Effector memory CD4-positive, alpha-beta T cell (primary cell): ENCODE measurements at places on chromosomes 1 and 21.

GRCh38 chr1:93596329-93597089 lies 85.1 kb downstream of the BCAR3 start:
- H3K27ac ChIP-seq = no peak overlapping the region
- H3K4me3 ChIP-seq = no peak overlapping the region
- H3K27me3 ChIP-seq = no peaks in the 10 kb centered on the region
- no peak for DNase-seq

DNA sequence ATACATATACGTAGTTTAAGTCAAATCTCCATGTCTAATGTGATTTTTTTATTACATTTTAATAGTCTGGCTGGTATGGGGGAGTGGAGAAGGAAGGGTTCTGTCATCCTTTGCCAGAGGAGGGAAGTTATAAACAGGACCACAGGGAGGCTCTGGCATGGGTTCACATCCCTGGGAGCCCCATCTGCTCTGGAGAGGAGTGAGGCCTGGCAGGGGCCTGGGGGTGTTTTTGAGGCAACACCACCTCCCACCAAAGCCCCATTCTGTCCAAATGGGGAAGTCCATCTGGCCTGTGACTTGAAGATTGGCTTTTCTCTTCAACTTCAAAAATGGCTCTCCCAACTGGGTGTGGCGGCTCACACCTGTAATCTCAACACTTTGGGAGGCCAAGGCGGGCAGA lies 15.8 kb downstream of the DISP3 start:
- no peak for DNase-seq
- H3K36me3 ChIP-seq = no peaks in the 10 kb centered on the region
- H3K4me1 ChIP-seq = no peaks in the 10 kb centered on the region
- no peaks in the 10 kb centered on the region for H3K27me3 ChIP-seq
- no peak overlapping the region for H3K27ac ChIP-seq

DNA sequence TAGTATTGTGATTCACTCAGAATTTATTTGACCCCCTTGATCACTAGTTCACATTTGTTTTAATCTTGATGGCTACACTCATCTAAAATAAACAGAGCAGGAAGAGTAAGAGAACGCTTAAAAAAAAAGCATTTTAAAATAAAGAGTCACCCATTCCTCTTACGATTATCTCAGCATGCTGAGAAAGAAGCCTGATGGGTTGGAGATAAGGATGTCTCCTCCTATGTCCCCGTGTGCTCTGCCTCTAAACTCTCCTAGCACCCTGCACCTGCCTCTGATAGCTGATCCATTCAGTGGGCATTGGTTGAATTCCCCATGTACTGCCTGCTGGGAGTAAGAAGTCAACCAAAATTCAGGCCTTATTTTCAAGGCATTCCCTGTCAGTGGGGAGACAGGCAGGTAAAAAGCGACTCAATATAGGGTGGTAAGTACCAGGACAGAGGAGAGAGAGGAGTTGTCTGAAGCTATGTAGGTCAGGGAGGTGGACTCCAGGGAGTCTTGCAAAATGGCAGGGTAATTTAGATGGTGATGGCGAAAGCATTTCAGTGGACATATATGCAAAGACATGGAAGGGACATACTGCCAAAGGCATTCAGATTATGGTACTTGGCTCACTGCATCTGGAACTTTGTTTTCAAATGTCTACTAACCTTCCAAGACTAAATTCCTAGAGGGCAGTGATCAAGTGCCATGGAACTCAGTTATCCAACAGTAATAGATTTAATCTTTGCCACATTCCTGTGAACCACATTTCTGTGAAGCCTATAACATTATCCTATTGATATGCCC lies 18.4 kb downstream of the ELAVL4 start:
- DNase-seq = no peak
- H3K36me3 ChIP-seq = no peaks in the 10 kb centered on the region
- H3K4me1 ChIP-seq = no peaks in the 10 kb centered on the region
- no peak overlapping the region for H3K4me3 ChIP-seq

DNA sequence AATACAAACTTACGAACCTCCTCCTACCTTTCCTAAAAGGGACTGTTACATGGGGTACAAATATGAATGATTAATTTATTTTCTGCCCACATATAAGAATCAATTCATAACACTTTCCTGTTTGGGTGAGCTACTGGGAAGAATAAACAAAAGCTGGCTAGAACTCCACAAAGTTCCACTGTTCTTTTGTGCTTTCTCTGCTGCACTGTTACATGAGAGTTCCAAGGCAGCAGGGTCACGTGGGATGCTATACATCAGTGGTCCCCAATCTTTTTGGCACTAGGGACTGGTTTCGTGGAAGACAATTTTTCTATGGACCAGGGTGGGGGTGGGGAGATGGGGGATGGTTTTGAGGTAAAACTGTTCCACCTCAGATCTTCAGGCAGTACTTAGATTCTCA lies 2.2 kb upstream of the ANGPTL7 start:
- no peak overlapping the region for H3K4me3 ChIP-seq
- H3K4me1 ChIP-seq = no peaks in the 10 kb centered on the region
- H3K27ac ChIP-seq = no peak overlapping the region
- DNase-seq = no peak
- peaks cover 42% of the 10 kb centered on the region for H3K36me3 ChIP-seq

DNA sequence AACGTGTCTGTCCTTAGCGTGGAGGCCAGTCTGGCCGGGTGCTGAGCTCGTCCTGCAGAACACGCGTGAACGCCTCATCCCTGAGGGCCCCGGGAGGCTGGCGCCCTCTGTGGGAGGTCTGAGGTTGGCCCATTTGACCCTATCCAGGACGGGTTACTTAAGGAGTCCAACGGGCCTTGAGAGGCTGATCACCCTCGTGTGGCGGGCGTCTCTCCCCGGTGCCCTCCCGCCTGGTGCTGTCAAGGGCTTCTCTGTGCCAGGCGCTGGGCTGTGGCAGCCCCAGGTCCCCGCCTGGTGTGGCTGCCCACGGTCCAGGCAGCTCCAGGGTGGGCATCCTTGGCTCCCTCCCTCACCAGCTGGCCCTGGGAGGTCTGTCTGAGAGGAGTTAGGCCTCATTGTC lies 9.7 kb downstream of the SKI start:
- no peaks in the 10 kb centered on the region for H3K27me3 ChIP-seq
- H3K4me1 ChIP-seq = peaks cover 92% of the 10 kb centered on the region
- H3K36me3 ChIP-seq = peaks cover 10% of the 10 kb centered on the region

DNA sequence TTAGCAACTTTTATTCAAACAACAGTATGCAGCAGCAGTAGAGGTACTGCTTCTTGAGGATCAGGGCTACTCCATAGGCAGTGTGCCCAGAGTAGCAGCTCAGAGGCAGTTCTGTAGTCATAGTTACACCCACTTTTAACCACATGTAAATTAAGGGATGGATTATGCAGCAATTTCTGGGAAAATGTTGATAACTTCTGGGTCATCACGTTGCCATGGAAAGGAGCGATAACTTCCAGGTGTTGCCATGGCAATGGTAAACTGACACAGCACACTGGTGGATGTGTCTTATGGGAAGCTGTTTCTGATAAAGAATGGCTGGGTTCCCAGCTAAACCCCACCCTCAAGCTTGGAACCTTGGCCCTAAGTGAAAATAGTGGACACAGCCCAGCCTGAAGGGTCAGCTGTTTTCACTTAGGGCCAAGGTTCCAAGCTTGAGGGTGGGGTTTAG lies 29.0 kb upstream of the PLA2G2A start:
- H3K27ac ChIP-seq = no peak overlapping the region
- no peaks in the 10 kb centered on the region for H3K36me3 ChIP-seq
- peaks cover 2% of the 10 kb centered on the region for H3K27me3 ChIP-seq

- no peak for DNase-seq
- H3K27ac ChIP-seq = no peak overlapping the region
- no peak overlapping the region for H3K4me3 ChIP-seq
Measured at GRCh38 chr21:42096566-42096965, 25.4 kb downstream of the UMODL1 start.

GRCh38 chr1:57222307-57222706 lies 201.6 kb downstream of the DAB1 start:
- H3K4me1 ChIP-seq = no peaks in the 10 kb centered on the region
- H3K36me3 ChIP-seq = no peaks in the 10 kb centered on the region
- no peak for DNase-seq
- no peak overlapping the region for H3K27ac ChIP-seq
- no peak overlapping the region for H3K4me3 ChIP-seq

GRCh38 chr21:45056917-45057560 lies 17.3 kb upstream of the ADARB1 start:
- H3K4me3 ChIP-seq = no peak overlapping the region
- H3K27ac ChIP-seq = no peak overlapping the region
- no peaks in the 10 kb centered on the region for H3K4me1 ChIP-seq
- peaks cover 10% of the 10 kb centered on the region for H3K27me3 ChIP-seq

DNA sequence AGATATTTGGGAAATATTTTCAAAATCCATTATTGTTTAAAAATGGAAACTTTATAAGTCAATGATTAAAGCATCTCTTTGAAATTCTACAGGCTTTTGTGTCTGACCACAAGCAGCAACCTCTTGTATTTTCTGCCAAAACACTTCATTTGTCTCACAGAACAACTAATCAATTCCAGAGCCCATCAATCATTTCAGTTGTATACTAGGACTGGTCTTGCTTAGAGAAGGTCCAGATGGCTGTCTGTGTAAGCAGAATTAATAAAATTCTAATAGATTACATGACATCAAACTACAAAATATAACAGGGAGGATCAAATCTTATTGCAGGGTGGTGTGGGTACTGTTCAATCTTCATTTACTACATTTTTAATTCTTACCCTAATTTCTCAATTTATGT lies 76.4 kb downstream of the ACBD6 start:
- H3K4me1 ChIP-seq = no peaks in the 10 kb centered on the region
- DNase-seq = no peak
- no peaks in the 10 kb centered on the region for H3K27me3 ChIP-seq
- no peaks in the 10 kb centered on the region for H3K36me3 ChIP-seq
- no peak overlapping the region for H3K27ac ChIP-seq

GRCh38 chr1:118650107-118650807 lies 337.9 kb downstream of the TBX15 start:
- no peak overlapping the region for H3K27ac ChIP-seq
- H3K4me1 ChIP-seq = no peaks in the 10 kb centered on the region
- H3K4me3 ChIP-seq = no peak overlapping the region
- DNase-seq = no peak
- no peaks in the 10 kb centered on the region for H3K27me3 ChIP-seq

DNA sequence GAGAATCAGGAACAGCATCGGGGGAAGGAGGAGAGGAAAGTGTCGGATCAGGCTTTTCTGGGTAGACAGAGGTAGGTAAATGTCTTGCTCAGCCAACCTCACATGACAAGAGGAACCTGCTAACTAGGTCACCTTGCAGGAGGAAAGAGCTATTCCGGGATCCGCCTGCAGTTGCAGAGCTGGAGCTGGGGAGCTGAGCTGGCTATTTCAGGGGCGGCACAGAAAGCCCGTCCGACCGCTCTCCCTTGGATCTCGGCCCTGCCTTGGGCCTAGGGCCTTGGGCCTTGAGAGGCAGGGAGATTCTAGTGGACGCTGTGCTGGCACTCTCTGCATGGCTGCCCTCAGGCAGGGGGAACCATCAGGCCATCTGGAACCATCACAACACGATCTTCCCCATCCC lies 56.5 kb upstream of the CTPS1 start:
- no peak overlapping the region for H3K4me3 ChIP-seq
- no peaks in the 10 kb centered on the region for H3K4me1 ChIP-seq
- no peaks in the 10 kb centered on the region for H3K27me3 ChIP-seq
- no peaks in the 10 kb centered on the region for H3K36me3 ChIP-seq
- no peak for DNase-seq

DNA sequence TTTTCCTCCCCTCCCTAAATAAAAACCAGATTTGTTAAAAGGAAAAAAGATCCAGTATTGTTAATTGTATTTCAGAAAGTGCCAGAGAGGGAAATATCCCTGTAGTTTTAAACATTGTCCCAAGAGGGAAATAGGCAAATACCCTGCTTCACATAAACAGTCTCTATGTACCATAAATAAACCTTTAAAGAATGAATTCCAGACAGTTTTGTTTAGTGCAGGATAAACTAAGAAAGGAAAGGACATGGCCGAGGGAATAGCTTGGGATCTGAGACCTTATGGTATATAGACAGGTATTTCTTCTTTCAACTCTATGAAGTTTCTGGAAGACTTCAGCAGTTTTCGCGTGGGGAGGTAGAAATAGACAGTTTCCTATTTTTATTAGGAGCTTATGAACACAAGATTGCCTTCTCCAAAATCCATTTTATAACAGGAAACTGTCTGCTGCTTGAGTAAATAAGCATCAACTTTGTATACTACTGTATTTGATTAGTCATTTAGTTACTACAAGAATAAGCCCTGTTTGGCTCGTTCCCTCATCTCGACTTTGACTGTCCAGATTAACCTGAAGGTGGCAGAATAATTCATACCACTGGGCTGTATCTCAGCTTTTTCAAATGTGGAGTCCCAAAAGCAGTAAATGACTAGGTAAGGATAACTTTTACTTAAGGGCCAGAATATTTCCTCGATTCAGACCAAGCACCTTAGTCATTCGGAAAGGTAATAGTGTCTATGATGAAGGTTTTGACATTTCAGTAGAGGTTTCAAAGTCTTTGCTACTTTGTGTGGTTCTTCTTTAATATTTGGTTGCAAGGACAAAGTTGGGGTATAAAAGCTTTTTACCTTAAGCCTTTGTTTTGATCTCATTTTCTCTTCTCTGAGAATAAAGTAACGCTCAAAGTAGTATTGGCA lies 177.5 kb downstream of the VPS13D start:
- H3K4me1 ChIP-seq = no peaks in the 10 kb centered on the region
- no peak for DNase-seq
- no peaks in the 10 kb centered on the region for H3K27me3 ChIP-seq
- no peak overlapping the region for H3K27ac ChIP-seq

- H3K4me3 ChIP-seq = no peak overlapping the region
- DNase-seq = no peak
- no peak overlapping the region for H3K27ac ChIP-seq
- no peaks in the 10 kb centered on the region for H3K36me3 ChIP-seq
- no peaks in the 10 kb centered on the region for H3K27me3 ChIP-seq
- H3K4me1 ChIP-seq = no peaks in the 10 kb centered on the region
Measured at GRCh38 chr1:198258491-198258890, 101.7 kb downstream of the NEK7 start.

- no peaks in the 10 kb centered on the region for H3K27me3 ChIP-seq
- H3K36me3 ChIP-seq = no peaks in the 10 kb centered on the region
- no peak overlapping the region for H3K4me3 ChIP-seq
Measured at GRCh38 chr1:121558514-121558913, 373.7 kb downstream of the SRGAP2C start.

DNA sequence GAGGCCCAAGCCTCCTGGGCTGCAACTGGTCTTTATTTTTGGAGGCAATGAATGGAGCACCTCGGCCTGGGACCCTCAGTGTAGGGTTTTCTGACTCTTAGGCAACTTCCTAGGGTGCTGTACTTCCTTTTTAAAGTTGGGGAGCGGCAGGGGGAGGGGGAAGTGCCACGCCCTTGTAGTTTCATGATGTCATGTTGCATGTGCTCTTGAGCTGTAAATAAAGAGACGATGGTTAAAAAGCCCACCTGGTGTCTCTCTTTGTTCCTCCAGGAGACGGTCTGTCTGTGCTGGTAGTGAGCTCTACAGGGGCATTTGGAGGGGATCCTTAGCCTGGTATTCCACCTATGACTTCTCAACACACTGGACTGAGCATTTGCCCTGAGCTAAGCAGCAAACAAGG lies 10.3 kb upstream of the AGTRAP start:
- H3K36me3 ChIP-seq = no peaks in the 10 kb centered on the region
- H3K27ac ChIP-seq = no peak overlapping the region
- H3K4me1 ChIP-seq = peaks cover 17% of the 10 kb centered on the region
- no peak for DNase-seq
- H3K27me3 ChIP-seq = no peaks in the 10 kb centered on the region

- H3K4me3 ChIP-seq = no peak overlapping the region
- DNase-seq = no peak
- H3K27me3 ChIP-seq = no peaks in the 10 kb centered on the region
- H3K27ac ChIP-seq = no peak overlapping the region
Measured at GRCh38 chr1:234875328-234875952, 253.2 kb downstream of the TOMM20 start.
